ENCODE measurements at places on chromosomes 3 and 15.

- no peak for DNase-seq
Measured at GRCh38 chr3:53032609-53033008, 13.3 kb downstream of the SFMBT1 start.

GRCh38 chr15:71804695-71805470, 5.5 kb upstream of the NR2E3 start:
- no peak for DNase-seq

DNA sequence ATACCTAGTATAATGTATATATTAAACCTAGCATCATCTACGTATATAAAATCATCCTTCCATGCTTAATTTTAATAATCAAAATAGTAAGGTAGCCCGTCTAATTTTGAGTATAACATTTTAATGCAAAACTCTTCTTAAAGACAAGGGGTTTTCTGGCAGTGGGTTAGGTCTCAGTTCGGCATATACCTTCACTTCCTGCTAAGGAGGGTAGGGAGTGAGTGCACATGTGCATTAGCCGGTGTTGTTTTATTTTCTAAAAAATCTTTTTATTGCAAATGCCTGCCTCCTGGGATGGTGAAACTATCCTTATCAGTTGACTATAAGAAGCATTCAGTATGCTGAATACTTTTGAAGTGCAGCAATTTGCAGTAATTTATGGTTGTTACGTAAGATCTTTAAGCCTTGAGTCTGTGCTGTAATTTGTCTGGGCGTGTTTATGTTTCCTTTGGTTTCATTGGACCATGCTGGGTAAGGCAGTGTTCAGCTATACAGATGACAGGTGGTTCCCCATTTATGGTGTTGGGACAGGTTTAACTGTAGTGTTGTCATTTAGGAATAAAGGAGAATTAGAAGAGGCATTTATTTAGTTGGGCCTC, 11.7 kb downstream of the ARHGEF26 start:
- DNase-seq = no peak

GRCh38 chr3:150454622-150455021, 46.5 kb downstream of the TSC22D2 start:
- no peak for DNase-seq

GRCh38 chr3:9947025-9947995, 4.9 kb downstream of the PRRT3 start:
- DNase-seq = no peak

All from activated CD4-positive, alpha-beta T cell treated with anti-CD3 and anti-CD28 coated beads for 24 hours (primary cell).